Stimulated activated CD8-positive, alpha-beta memory T cell treated with anti-CD3 and anti-CD28 coated beads, Interleukin-7, amount 100 ng/mL, for 4 hours (primary cell): ENCODE measurements at places on chromosomes 5 and 9.

DNA sequence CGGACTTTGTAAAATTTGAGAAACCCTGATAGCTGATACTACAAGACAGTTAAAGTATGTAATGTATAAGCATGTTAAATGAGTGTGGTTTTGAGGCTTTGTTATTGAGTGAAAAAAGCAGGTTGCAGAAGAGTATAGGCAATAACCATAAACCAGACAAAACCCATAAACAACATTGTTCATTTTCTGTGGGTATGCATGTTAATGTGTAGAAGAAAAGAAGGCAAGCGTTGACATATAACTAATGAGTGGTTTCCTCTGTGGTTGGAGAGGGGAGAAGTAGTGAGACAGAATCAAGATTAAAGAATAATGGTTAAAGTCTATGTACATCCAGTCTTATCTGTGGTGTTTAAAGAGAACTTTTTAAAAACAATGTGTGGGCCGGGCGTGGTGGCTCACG, 26.2 kb downstream of the RAD23B start:
- DNase-seq: no peak

GRCh38 chr9:124197177-124198095, 60.3 kb upstream of the NEK6 start:
- no peak for DNase-seq

DNA sequence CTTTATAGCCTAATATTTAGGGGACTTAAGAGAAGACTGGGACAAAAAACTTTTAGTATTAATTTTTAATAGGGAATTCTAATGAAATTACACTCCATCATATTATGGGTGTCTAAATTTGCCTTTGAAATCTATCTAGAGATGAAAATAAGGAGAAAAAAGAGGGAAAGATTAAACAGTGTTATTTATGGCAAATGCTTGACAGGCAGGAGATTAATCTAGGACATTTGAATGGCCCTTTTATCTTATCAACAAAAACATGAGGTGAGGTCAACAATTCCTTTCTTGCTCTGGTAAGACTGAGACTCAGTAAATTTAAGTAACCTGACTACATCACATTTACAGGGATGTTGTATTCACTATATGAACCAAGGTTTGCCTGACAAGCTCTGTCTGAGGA, 852.8 kb upstream of the CTNND2 start:
- DNase-seq: no peak

DNA sequence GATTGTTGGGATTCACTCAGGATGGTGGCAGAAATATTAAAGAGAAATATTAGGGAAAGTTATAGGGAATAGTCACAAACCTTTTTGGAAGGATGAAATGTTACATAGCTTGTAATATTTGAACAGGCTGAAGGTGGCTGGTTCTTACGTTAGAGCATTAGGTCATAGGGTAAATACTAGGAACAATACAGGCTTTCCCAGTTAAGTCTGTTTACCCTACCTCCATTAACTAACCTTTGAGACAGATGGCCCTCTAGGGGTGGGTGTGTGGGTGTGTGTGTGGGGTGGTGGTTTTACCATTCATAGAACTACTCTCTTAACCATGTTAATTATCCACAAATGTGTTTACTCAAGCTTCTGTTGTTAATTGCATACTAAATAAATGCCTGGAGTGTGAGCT, 94.3 kb upstream of the STK32A start:
- no peak for DNase-seq

DNA sequence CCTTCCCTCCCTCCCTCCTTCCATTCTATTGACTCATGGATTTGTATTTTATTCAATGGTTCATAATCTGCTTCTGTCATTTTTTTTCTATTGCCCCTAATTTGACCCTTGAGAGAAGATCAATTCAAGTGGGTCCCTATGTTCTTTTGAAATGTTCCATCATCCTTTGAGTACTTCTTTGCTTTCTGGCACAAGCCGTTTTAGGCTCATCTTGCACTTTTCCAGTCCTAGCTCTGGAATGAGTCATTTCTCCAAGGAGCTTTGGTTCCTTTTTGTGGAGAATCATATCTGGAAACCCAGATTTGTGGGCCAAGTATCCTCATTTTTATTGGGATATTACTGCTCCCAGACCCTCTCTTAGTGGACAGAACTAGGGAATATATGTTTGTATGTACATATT, 126.8 kb upstream of the PTPN3 start:
- DNase-seq: no peak

DNA sequence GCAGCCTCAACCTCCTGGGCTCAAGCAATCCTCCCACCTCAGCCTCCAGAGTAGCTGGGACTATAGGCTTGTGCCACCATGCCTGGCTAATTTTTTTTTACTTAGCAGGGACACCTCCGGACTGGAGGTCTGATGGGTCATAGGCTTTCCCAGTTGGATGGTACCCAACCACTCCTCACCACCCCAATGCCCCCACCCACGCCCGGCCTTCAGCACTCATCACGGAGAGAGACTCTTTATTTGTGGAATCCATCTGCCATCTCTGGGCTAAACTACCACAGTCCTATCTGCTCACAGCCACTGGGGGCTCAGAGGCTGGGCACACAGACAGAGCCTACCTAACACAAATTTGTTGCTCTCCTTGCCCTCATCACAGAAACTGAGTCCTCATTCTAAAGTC, 58.3 kb upstream of the STXBP1 start:
- DNase-seq: no peak
